Eye (tissue), 1 donor: ENCODE measurements at places on chromosomes 13 and 19.

DNA sequence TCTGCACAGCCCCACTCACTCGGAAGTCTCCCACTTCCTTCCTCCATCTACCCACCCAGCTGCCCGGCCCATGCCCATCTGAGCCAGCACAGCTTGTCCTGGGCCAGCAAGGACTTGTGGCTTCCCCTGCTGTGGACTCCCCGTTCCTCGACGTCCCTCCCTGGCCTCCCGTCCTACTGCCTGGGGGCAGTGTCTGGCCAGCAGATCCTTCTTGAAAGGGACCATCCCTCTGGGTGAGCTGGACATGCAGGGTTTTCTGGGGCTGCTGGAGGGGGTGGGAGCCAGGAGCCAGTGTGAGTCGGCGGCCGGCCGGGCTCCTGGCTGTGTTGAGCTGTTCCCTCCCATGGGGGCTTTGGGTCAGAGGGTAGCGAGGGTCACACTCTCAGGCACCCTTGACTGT is 26.7 kb downstream of the CRTC1 start:
- DNase-seq = no peak

DNA sequence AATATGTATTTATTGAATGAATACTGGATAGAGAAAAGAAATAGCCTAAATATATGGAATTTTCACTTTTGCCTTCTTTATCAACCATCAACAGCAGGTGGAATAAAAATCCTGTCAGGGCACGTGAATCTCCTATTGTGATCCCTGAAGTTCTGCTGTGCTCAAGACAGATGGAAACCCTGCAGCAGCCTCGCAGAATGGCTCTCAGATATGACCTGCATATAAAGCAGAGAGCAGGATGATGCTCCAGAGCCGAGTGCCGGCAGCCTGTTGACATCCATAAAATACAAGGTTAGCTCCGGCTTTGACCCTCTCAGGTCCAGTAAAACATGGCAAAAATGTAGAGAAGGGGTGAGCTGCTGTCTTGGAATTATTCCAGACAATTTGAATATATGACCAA is 659.3 kb downstream of the DIAPH3 start:
- DNase-seq = no peak

GRCh38 chr13:93001866-93002461 is 224.6 kb upstream of the GPC6 start:
- DNase-seq = peak; percentile 14

- DNase-seq = no peak
Measured at GRCh38 chr19:17196610-17197009, 18.5 kb upstream of the USE1 start.

DNA sequence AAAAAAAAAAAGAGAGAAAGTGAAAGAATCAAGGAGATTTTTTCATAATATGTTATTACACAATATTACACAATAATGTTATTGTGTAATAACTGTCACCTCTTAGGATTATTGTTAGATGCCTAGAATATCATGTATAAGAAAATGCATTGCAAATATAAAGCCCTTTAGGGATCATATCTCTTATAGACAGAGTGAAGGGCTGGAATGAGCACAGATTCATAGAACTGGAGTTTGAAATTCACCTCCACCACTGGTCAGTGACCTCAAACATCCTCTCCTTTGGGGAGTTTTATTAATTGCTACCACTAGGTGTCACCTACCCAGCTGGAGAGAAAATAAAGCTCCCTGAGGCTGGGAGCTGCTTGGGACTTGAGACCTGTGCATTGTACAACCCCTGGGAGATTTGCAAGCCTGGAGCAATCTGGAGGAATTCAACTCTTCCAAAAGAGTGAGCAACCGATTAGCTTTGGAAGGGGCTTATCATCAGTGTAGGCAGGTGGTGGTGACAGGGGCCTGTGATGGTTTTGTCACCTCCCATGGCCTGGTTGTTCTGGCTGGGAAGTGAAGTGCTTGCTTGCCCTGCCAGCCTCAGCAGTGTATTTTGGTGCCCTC is 30.3 kb upstream of the FRY start:
- DNase-seq = peak; percentile 29

DNA sequence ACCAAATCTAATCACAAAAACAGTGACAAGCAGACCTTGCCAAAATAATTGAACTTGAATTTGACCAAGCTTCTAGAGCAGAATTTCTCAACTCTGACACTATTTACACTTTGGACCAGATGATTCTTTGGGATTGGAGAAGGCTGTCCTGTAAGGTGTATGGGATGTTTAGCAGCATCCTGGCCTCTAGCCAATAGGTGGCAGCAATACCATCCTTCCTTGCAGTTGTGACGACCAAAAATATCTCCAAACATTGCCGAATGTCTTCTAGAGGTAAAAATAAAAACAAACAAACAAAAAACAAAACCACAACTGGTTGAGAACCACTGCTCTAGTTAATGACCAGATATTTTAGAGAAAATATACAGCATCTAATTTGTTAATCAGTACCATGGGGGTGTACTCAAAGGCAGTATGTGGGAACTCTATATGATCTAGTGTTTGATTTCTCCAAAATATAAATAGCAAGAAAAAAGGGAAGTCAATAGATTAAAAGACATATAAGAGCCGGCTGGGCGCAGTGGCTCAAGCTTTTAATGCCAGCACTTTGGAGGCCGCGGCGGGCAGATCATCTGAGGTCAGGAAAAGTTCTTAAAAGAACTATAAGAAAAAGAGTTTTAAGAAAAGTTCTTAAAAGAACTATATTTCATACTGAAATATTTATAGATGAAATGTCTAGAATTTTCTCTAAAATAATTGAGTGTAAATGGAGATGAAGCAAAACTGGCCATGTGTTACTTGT is 60.9 kb upstream of the ZNF527 start:
- peak; percentile 40 for DNase-seq

DNA sequence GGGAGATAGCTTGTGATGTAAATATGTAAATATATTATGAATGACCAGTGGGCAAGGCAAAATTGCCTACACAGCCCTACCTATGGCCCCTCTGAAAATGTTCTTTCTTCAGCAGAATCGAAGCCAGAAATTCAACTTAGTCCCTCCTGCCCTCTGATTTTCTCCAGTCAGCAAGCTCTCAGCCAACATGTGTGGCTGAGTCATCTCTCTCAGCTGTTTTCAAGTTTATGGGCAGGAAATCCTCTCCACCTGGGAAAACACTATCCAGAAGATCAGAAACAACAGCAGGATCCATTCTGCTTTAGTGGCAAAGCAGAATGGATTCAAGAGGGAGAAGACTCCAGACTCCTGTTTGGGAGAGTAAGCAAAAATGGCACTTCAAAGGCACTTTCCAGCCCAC is 8.9 kb upstream of the ZNF527 start:
- no peak for DNase-seq

DNA sequence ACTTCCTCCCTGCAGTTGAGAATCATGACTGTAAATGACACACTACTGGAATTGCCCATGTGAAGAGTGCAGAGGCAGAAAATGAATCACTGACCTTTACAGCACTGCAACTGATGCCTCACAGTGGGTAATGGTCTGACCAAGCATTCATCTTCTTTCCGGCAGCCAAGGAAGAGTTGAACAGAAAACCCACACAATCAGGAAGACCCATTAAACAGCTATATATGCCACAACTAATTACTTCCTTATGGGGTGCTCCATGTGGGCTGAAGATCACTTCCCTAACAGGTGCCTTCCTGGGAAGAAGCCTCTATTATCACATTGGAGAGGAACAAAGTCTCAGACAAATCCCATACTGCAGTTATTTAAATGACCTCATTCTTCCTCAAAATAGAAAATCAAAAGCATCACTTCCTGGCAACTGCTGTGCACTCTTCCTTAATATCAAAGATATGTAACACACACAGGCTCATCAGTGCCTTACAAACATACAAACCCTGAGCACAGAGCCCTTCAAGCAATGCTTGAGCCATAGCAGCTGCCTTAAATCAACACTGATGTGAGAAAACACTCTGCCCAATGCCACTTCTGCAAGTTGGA is 45.8 kb downstream of the RUBCNL start:
- no peak for DNase-seq

- DNase-seq = no peak
Measured at GRCh38 chr13:99246100-99246499, 12.1 kb downstream of the GPR18 start.

- DNase-seq = no peak
Measured at GRCh38 chr13:50130123-50130946, 115.1 kb downstream of the KCNRG start.

GRCh38 chr13:54636231-54636630 is 1607.6 kb downstream of the OLFM4 start:
- DNase-seq = peak; percentile 13

DNA sequence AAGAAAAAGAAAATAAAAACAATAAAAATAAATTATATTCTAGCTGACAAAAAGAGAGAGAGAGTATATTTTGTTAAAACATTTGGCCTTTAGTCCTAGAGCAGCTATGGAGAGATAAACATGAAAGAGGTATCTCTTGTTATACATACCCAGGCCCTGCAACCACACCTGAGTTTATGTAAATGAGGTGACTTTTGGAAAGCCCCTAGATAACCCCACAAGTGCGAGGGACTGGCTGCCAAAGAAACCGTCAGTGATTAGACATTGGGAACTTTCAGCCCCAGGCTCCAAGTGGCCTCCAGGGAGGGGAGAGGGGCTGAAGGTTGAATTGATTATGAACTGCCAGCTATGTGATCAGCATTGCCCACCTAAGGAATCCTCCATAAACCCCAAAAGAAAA is 2.1 kb upstream of the NLRP7 start:
- DNase-seq = no peak

GRCh38 chr13:109160887-109161669 is 531.7 kb downstream of the MYO16 start:
- no peak for DNase-seq

- no peak for DNase-seq
Measured at GRCh38 chr19:10945264-10945663, 15.6 kb upstream of the SMARCA4 start.

- peak; percentile 34 for DNase-seq
Measured at GRCh38 chr19:13691569-13692435, 72.5 kb upstream of the MRI1 start.

GRCh38 chr19:36573895-36574720 is 1.0 kb upstream of the ZNF529 start:
- no peak for DNase-seq

GRCh38 chr13:112702341-112702985 is 12.6 kb downstream of the ATP11A start:
- DNase-seq = no peak

- peak; percentile 20 for DNase-seq
Measured at GRCh38 chr13:23969647-23970046, 72.3 kb upstream of the C1QTNF9B start.

DNA sequence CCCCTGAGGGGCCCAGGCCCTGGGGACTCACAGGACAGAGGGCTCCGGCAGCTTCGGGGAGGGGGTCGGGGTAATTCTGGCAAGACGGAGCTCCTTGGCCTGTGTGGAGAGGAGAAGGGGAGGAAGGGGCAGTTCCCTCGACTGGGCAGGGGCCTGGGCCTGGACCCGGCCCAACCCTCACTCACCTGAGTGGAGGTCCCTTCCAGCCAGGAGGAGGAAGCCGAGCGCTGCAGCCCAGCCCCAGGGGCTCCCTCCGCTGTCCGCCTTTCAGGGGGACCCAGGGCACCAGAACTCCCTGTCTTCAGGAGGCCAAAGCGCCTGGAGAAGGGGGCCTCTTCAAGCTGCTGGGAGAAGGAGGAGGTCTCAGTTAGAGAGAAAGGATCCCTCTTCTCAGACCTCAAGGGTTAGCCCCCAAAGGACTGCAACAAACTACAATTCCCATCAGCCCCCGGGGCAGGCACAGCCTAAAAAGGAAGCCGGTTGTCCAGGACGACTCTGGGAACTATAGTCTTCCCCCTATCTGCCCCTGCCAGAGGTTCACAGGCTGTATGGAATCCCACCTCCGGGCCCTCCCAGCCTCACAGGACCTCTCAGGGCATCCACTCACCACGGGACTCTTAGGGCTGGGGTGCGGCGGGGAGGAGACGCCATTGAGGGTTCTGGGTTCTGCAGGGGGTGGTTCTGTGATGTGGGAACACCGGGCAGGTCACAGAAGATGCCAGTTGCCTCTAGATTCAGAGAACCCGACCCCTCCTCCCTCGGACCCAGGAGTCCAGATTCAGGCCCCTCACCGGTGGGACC is 19.8 kb downstream of the EPS8L1 start:
- no peak for DNase-seq

DNA sequence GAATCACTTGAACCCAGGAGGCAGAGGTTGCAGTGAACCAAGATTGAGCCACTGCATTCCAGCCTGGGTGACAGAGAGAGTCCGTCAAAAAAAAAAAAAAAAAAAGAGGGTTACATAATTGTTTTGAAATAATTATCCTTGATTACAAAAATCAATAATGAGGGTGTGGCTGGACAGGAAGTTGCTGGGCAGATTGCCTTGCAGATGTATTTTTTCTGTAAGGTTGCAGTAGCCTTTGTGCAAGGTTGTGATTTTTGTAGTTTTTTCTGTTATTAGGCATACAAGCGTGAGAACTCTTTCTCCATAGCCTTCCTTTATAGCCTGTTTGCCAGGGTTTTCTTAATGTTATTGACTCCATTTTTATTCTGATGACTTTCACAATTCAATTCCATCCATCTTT is 40.7 kb upstream of the SIN3B start:
- no peak for DNase-seq

DNA sequence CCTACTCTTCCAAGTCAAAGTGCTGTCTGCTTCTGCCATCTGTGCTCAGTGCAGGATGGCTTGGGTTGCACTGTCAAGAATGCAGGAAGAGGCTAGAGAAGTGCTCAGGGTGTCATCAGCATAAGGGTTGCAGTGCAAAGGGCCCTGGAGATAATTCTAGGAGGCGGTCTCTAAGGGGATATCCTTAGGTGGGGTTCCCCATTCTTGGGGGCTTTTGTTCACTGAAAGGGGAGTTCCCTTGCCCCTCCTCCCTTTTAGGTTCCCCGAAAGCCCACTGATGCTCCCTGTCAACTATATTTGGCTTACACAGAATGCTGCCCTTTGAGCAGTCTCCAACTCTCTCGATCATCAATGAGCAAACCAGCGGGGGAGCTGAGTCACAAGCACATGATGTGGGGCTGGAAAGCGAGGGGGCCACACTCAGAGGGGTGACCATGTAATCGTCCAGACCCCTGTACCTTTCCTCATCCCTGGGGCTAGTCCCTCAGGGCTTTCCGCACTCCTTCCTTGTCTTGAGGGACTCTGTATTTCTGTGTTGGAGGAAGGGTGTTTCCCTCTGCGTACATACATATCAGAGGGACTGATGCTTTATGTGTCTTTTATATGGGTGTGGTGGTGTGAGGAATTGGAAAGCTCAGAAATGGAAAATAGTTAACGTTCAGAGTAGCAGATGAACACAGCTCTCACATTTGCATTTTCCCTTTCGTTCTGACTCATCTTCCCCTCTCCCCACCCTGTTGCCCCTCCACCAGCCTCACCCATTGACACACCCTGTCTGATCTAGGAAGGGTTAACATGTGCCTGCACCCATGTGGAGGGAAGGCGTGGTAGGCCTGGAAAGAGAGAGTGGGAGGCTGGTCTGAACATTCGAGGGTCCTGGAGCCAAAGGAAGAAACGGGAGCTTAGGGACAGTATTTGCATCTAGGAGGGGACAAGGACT is 6.7 kb downstream of the ZBTB32 start:
- no peak for DNase-seq
